DMS79 (cell line): ENCODE measurements at places on chromosomes 3 and 15.

- DNase-seq: no peak
Observed at GRCh38 chr3:12193485-12194165, 34.9 kb upstream of the TIMP4 start.

GRCh38 chr15:69088300-69088965 lies 72.0 kb upstream of the GLCE start:
- no peak for DNase-seq

DNA sequence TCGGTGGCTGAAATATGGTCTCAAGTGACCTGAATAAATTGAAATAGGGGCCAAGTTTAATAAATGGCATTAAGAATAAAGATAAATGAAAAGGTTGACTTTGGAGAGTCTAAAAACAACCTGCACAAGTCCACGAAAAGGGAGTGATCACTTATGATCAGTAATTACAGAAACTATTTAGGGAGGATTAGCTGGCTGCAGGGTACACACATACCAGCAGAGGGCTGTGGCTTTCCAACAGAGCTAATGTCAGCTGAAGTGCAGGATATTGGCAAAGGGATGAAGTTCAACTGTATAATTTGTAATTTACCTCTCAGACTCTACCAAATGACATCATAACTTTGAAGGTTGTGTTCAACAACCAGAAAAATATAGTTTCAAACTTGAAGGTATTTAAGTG lies 86.8 kb downstream of the SYNPR start:
- DNase-seq: no peak

- no peak for DNase-seq
Observed at GRCh38 chr3:171346582-171347300, 113.5 kb downstream of the TNIK start.

GRCh38 chr3:134212967-134213665 lies 37.5 kb downstream of the RYK start:
- peak; percentile 45 for DNase-seq

GRCh38 chr3:22377421-22377820 lies 626.4 kb upstream of the ZNF385D start:
- no peak for DNase-seq

DNA sequence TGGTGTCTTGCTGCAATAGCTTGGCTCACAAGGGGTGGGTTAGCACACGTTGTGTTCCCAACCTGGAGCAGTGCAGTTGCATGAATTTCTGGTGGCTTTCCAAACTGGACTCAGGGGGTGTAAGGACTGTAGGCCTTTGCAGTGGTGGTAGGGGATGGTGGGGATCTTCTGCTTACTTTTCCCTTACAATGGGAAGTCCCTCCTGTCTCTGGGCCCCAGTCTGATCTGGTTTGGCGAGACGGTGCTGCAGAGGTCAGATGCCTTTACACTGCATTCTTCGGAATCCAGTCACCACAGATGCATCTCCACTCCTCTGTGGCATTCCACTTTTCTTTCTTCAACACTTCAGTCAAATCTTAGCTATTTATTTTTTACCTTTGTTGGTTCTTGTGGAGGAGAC lies 132.1 kb downstream of the DOCK3 start:
- DNase-seq: no peak

DNA sequence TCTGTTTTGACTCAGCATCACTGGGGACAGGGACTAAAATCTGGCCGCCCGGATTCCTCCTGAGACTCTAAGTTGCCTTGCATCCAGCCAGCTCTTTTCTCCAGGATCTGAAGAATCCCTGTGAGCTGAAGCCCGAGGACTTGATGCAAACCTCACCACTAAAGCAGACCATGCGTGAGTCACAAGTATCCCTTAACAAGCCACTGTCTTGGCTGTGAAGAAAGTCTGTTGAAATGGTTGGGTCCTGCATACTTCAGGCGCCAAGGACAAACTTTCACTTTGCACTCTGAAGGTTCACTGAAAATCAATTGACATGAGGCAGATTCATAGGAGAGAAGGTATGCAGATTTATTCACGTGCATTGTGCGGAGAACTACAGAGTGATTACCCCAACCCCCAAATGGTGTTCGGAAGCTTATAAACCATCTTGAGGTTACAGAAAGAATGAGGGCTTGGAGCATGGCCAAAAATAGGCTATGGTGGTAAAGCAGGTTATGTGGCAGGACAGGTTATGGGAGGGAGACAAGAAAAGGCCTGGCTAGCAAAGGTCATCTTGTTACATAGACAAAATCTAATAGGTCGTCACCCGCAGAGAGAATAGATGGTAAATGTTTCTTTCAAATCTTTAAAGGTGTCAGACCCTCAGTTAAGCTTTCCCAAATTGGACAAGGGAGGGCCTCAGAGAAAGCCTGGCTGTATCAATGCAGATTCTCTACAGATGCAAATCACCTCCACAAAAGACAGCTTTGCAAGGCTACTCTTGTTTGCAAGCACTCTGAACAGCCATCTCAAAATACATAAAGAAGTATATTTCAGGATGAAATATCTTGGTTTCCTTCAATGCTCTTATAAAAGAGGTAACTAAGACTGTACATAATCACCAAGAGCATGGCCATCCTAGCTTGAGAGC lies 126.3 kb upstream of the PLAAT1 start:
- peak; percentile 20 for DNase-seq

GRCh38 chr15:68376447-68377060 lies 55.4 kb downstream of the ITGA11 start:
- no peak for DNase-seq

GRCh38 chr3:10993729-10994065 lies 1.1 kb downstream of the SLC6A1 start:
- DNase-seq: no peak

DNA sequence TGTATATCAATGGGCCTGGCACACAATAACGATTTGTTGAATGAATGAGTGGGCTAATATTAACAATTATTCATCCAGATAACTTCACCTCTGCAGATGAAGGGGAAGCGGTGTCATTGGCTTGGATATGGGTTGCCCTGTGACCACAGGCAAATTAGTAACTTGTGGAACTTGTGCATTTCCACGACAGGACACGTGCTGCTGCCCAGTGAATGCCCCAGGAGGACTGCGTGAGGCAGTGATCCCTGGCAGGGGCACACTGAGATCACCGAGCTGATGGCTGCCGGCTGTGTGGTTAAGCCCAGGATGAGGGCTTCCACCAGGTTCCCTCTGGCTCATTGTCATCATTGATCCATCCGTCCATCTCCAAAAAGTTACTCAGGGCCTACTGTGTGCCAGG lies 84.1 kb upstream of the HACD2 start:
- no peak for DNase-seq

- no peak for DNase-seq
Observed at GRCh38 chr3:58062472-58062871, 54.2 kb downstream of the FLNB start.

GRCh38 chr15:58684036-58684710 lies 65.3 kb downstream of the ADAM10 start:
- DNase-seq: no peak

DNA sequence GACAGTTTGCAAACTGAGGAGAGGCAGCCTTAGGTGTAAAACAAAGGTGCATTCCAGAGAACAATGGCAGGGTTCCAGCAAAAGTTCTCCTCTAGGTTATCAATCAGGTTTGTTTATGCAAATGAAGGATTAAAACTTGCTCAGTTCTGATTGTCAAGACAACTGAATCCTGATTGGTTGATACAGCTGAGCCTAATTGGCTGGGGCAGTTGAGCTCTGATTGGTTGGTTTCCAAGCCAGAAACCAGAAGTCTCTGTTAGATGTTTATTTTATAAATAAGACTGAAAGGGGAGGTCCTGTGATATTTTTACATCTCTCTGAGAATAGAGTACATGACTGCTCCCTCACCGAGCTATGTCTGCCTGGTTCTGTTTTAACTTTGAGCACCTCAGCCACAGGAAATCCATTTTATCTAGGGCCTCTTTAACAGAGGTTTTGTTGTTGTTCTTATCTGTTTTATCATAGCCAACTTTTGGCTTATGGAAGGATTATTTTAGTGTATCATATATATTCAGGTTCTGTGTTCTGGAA lies 37.8 kb downstream of the PPM1L start:
- no peak for DNase-seq

DNA sequence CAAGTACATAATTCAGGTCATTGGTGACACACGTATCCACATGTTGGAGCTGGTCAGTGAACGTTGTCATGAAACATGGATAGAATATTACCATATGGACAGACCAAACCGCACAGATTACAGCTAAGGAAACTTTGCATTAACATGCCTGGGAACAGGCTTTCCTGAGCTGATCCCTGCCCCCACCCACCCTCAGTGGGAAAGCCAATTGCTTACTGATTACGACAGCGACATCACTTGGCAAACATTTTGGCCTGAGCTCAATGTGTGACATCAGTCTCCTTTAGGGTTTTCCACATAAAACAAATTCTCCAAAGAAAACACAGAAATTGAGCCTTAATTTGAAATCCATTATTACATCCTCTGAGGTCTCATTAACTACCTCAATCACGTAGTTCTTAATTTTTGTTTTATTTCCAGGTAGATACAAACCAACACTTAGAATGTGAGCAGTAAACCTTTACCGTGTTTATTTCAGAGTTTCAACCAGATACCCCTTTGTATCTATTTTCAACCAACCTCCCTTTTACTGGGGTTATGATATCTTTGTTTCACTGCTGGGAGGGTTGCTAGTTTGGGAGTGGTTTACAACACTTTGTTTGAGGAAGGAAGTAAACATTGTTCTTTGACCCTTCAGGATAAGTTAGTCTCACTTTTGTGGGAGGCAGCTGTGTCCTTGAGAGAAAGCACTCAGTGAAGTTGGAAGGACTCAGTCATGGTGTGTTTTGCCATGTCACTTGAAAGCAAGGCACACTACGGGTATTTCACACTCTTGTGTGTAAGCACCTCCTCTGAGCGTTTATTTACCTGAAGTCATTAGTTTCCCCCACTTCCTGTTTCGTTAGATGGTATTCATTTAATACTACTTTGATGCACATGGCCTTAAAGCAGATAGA lies 103.1 kb downstream of the CMSS1 start:
- no peak for DNase-seq

GRCh38 chr3:38823722-38824121 lies 7.7 kb upstream of the SCN10A start:
- DNase-seq: no peak

DNA sequence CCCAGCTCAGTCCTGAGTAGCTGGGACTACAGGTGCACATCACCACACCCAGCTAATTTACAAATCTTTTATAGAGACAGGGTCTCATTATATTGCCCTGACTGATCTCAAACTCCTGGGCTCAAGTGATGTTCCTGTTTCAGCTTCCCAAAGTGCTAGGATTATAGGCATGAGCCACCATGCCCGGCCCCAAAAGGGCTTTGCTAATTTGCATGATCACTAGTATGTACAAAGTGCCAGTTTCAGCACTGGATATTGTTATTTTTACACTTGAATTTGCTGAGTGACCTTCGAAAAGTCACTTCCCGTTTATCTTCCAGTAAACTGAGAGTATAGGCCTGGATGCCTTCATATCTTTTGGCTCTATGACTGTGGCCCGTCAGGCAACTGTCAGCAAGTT lies 12.2 kb downstream of the CLN6 start:
- DNase-seq: no peak

GRCh38 chr15:57654153-57654852 lies 52.2 kb upstream of the POLR2M start:
- DNase-seq: peak; percentile 16

DNA sequence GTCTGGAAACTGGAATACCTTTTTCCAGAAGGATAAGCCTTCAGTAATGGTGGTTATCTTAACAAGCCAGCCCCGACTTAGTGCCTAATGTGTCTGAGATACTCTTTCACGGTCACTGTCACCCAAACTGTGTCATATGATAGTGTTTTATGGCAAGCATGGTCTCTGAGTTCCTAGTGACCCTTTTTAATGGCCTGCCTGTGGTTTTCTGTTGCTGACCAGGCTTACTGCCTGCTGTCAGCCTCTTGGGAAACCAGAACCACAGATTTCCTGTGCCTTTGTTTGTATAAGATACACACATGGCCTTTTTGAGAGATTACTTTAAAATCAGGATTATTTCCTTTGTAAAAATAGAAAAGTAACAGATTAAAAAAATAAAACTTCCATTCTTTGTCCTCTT lies 22.4 kb downstream of the HPS3 start:
- DNase-seq: no peak

DNA sequence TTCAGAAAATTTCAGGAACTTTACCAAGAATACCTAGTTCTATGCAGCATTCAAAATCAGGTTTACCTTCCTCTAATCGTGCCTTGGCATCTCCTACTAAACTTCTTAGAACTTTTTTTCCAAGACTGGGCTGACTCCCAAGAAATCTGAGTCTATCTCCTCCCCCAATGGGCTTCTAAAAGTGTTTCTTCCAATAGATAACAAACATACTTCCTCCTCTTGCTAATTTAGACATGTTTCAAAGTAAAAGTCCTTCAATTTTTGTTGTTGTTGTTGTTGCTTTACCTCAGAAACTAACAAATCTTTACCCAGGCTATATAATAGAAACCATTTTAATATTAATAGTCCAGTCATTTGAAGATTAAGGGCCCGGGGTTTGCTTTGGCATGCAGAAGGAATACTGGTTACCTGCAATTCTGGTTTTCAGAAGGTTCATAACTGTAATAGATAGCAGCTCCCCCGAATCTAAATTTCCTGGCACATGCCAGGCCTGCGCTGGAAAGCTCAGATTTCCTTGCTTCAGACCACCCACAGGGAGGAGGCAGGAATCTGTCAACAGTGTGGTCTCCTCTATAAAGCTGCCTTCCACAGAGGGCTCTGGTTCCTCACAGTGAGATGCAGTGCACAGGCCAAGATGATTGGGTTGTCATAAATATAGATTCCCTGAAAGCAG lies 188.7 kb downstream of the THRB start:
- no peak for DNase-seq

DNA sequence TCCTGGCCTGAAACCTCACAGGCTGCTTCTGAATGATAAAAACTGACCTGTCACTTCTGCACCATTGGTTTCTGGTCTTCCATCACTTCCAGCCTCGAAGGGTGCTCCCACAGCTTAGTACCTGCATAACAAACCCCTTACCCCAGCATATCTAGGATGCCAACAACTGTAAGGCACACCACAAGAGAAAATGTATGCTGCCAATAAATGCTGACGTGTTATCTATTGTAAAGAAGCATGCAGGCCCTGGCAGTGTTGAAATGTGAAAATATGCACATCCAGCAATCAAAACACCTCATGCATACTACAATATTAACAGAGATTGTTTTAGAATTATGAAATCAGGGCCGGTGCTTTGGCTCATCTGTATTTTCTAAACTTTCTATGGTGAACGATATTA lies 242.0 kb upstream of the NSMCE3 start:
- DNase-seq: no peak

- no peak for DNase-seq
Observed at GRCh38 chr3:152538518-152538917, 269.8 kb downstream of the MBNL1 start.

- peak; percentile 21 for DNase-seq
Observed at GRCh38 chr15:99564221-99565048, 1.3 kb upstream of the MEF2A start.

DNA sequence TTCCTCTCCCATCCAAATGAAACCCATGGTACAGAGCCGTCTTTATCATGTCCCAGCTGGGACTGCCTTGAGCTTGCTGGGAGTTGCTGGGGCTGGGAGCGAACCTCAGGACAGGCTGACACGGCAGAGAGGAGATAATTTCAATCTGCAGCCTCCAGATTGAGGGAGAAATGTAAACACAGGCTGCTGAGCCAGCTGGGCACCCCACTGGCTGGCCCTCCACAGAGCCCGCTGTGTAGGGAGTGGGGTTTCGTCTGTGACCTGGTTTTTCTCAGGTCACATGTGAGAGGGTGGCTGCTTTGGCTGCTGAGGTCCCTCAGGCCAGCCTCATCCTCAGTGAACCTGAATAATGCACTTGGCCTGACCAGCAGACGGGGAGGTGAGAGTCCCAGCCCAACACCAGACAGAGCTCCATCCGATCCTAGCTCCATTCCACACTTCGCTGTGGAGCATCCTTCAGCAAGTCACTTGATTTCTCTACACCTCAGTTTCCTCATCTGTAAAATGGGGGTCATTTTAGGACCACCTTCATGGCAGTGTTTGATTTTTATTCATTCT lies 121.6 kb upstream of the MRPS22 start:
- DNase-seq: no peak
